Stimulated activated CD4-positive, alpha-beta T cell treated with anti-CD3 and anti-CD28 coated beads, Interleukin-1b, Interleukin-23, amount 100 ng/mL, for 1 hour (primary cell): ENCODE measurements at places on chromosomes 1 and 21.

- DNase-seq = no peak
Observed at GRCh38 chr1:156772728-156773497, 5.6 kb downstream of the PRCC start.

- DNase-seq = no peak
Observed at GRCh38 chr1:192167911-192168700, 9.8 kb downstream of the RGS18 start.

DNA sequence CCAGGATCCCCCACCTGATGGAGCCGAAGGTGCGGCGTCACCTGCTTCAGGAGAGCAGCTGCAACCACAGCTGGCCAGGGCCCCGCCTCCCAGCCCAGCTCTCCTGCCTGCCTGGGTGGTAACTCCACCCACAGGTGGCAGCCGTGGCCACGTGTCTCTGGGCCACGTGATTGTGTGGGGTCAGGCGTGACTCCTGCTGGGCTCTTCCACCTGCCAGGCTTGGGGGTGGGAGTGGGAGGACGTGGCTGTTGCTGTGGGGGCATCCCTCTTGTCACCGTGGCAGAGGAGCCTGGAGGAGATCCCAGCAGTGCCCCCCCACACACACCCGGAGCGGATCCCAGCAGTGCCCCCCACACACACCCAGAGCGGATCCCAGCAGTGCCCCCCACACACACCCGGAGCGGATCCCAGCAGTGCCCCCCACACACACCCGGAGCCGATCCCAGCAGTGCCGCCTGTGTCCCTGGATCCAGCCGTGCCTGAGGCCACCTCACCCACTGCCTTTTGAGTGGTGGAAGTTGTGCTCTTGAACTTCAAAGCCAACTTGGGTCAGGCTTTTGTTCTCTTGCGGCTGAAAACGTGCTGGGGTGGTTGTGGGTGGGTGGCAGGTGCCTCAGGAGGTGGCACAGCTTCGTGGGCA is 32.2 kb downstream of the POFUT2 start:
- no peak for DNase-seq

DNA sequence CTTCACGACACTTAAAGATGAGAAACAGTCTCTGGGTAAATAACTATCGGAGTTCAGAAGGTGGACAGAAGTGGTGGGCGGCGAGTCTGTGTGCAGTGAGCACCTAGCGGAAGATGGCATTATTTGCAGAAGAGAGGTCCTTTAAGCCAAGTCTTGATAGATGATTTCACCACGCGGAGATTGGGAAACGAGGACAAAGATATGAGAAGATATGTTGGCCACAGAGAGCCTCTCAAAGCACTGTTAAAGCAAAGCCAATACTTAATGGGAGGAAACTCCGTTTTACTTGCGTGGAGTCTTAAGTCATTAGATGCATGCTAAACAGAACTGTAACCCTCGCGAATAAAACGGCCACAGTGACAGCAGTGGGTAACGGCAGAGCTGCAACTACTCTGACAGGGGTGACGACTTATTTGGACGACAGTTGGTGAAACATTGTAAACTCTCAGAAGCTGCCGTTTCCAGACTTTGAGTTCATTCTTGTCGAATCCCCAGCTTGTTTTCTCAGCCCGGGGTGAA is 577 bp upstream of the CEP350 start:
- DNase-seq = no peak

- DNase-seq = no peak
Observed at GRCh38 chr1:173082913-173083312, 32.2 kb upstream of the TNFSF18 start.

- DNase-seq = no peak
Observed at GRCh38 chr1:169119405-169119804, 12.9 kb downstream of the ATP1B1 start.

GRCh38 chr21:42845296-42845965 is 33.9 kb downstream of the WDR4 start:
- no peak for DNase-seq

DNA sequence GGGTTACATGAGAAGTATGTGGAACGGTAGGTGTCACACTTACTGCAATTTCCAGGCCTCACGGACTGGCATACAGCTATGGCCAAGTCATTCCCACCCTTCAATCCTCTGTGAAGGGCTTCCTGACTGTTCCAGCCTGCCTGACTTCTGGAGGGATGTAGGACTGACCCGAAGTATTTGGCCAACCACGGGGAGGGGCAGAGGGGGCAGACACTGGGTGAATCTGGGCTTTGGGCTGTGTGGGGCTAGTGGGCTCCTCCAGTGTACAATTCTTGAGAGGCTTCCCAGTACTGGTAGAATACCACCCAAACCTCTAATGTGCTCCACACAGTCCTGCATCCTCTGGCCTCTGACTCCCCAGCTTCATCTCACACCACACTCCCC is 78.2 kb downstream of the FAM78B start:
- no peak for DNase-seq

DNA sequence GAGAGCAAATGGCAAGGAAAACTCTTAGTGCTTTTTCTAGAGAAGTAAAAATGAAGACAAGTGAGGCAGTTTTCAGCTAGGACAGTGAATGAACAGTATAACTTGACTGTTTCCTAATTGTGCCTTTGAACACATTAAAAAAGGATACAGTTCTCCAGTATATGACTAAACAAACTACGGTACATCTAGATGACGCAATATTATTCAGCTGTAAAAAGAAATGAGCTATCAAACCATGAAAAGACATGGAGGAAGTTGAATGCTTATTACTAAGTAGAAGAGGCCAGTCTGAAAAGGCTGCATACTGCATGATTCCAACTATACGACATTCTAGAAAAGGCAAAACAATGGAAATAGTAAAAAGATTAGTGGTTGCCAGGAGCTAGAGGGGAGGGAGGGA is 206.3 kb downstream of the SIPA1L2 start:
- no peak for DNase-seq

GRCh38 chr1:18965206-18966173 is 9.0 kb upstream of the IFFO2 start:
- DNase-seq = no peak

DNA sequence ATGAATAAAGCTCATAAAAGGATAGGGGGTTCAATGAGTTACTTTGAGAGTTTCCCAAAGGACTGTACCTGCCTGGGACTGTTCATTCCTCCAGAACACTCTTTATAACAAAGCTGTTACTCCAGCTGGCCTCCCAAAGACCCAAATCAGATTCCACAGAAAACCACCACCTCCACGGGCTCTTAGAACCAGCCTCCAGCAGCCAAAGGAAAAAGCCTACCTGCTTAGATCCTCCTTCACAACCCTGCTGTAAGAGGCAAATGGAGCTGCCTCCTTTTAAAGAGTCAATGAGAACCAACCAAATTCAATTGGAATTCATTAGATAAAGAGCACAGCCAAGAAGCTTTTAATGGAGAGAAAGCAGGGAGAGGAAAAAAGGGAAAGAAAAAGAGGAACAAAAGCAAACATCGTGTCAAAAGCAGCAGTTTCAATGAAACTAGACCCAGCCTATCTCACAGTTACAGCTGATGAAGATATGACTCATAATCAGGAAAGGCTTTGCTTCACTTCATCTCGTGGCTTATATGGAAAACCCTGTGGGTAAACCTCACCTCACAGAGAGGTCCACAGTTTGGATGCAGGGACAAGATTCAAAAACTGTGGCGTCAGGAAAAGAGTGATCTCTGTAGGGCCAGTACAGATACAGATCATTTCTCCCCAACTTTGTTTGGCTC is 27.8 kb upstream of the FMO4 start:
- DNase-seq = no peak

- no peak for DNase-seq
Observed at GRCh38 chr1:181748013-181748412, 264.7 kb downstream of the CACNA1E start.
